ENCODE measurements at places on chromosomes 3 and 15.

DNA sequence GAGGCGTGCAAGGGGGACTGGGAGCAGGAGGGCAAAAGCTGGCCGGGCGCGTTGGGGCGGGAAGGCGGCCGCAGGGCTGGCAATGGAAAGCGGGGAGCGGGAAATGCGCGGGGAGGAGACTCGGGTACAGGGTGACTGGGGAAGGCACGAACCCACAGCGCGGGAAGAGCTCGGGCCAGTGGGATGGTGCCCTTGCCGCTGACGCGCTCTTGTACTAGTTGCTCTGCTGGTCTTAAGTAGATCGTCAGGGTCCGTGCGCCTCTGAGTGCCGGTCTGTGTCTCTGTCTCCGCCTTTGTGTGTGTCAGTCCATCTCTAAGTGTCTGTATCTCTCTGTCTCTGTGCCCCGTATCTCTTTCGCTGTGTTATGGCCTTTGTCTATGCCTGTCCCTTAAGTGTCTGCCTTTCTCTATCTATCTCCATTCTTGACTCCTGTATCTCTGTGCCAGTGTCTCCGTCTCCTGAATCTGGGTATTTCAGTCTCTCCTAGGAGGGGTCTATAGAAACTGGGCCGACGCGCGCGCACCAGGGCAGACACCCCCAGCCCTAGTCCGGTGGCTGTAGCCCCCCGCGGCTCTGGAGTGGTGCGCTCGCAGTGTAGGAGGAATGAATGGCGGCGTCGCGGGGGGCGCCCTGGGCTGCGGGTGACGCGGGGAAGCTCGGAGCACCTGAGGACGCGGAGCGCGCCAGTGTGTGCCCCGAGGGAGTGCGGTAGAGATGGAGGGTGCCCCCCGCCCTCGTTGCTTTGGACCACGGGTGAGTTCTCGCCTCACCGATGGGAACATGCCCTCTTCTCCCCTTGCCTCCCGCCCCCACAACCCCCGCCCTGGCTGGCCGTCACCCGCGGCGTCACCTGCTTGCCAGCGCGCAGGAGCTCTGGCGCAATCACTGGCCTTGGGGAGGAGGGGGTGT is 756 bp upstream of the CAMK2N2 start:
- DNase-seq: no peak

- DNase-seq: no peak
Measured at GRCh38 chr3:4222574-4223175, 80.5 kb upstream of the SETMAR start.

- no peak for DNase-seq
Measured at GRCh38 chr3:2458816-2459215, 360.1 kb downstream of the CNTN4 start.

DNA sequence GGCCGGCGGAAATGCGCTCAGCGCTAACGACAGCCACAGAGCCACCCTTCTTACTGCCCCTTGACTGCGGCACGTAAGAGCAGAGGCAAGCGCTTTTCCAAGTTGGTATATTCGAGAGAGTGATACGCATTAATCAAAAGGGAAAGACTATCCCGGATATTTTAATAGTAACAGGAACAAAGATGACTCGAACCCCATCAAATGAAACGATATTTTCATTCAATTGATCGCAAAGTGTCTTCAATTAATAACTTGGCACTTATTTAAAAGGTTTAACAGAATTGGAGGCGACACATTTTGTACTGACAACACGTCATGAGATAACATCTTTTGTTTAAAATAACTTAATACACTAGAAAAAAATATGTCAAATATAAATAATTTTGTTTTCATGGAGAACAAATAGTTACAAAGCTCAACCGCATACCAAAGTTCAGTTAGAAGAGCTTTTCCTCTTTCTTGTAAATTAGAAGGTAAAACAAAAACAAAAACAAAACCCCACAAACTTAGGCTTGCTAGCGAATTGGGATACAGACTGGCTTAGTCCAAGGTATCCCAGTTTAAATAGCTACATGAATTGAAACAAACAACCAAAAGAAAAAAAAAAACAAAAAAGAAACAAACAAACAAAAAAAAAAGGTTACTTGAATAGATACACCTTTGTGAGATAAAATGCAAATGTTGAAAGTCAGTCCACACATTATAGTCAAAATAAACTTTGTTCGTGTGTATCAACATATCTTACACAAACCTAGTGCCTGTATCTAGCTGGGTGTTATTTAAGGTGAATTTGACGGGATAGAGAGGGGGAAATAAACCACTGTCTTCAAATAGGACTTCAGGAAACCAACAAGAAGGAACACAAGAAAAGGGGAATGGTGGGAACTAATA is 10.2 kb downstream of the SHOX2 start:
- DNase-seq: no peak

- no peak for DNase-seq
Measured at GRCh38 chr3:61224823-61225222, 26.4 kb downstream of the FHIT start.
